Activated CD4-positive, CD25-positive, alpha-beta regulatory T cell (primary cell): ENCODE measurements at places on chromosomes 7 and 10.

GRCh38 chr10:80617807-80618206 lies 80.1 kb downstream of the SH2D4B start:
- no peak for DNase-seq

DNA sequence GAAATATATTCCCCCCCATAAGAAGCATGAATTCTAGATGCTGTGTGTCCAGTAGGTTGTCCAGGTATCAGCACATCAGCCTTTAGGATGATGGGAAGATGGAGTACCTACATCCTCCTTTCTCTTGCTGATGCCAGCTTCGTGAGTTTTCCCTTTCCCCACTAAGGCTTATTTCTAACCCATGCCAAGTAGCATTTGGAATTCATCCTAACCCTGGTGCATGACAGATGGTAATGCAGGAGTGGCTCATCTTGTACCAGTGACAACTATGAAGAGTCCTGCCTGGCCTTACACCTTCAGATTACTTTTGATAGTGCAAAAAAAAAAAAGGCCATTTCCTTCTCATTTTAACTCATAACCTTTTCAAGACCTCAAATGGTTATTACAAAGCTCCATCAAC lies 58.7 kb downstream of the ARHGAP21 start:
- DNase-seq: no peak

GRCh38 chr10:1308173-1308961 lies 252.2 kb downstream of the WDR37 start:
- DNase-seq: no peak

GRCh38 chr7:128737867-128738385 lies 1.2 kb upstream of the CALU start:
- no peak for DNase-seq

DNA sequence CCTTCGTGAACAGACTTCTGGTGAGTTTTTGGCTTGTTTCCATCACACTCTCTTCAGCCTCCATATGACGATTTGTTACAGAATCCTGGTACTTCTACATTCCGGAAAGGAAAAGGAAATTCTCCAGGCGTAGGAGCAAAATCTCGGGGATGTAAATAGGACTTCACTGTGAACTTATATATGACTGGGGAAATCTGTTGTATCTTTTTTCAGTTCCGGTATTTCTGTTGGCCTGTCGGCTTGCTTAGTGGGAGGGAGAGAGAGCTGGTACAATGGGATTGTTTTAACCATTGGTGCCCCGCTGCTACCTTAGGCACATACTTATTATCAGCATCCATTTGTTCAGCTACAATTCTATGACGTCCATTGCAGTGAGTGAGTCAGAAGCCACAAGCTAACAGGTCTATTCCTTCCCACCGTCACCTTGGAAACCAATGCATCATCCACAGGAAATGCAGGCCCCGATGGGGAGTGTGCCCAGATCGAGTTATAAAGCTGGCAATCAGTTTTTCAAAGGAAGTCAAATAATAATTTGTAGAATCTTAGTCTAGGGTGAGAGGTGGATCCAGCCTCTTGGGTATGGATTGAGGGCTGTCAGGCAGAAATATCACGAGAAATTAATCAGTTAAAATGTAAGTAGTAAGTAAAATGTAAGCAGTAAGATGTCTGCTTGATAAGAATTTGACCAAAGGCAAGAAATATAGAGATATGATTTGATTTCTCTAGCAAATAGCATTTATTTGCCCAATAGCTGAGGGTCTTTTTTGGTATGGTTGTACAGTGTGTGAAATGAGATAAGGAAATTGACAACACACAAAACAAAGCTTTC lies 92.0 kb upstream of the MKLN1 start:
- peak; percentile 34 for DNase-seq

- DNase-seq: no peak
These were observed 7.1 kb downstream of the CCM2 start for GRCh38 chr7:45007106-45007505.

- no peak for DNase-seq
These were observed 410.1 kb downstream of the ARL4A start for GRCh38 chr7:13097499-13097898.

DNA sequence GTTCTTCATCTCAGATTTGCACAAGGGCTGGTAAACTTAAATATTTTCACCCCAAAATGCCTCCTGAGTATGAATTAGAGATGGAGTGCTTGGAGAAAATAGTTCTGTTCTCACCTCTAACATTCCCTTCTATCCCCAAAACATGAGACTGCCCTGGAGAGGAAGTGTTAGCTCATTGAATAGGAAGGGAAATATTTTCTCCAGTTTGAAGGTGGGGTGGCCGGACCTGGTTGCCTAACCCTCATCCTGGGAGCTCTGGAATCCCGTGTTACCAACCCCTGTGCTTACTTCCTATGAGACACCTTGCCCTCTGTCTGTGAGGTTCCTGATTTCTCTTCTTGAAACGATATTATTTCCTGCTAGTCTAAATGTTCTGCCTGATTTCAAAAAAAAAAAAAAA lies 779 bp downstream of the IFIT2 start:
- no peak for DNase-seq

- no peak for DNase-seq
These were observed 1.7 kb downstream of the LRRN3 start for GRCh38 chr7:111092406-111093236.

GRCh38 chr10:30834651-30835050 lies 197.0 kb downstream of the ZNF438 start:
- no peak for DNase-seq

DNA sequence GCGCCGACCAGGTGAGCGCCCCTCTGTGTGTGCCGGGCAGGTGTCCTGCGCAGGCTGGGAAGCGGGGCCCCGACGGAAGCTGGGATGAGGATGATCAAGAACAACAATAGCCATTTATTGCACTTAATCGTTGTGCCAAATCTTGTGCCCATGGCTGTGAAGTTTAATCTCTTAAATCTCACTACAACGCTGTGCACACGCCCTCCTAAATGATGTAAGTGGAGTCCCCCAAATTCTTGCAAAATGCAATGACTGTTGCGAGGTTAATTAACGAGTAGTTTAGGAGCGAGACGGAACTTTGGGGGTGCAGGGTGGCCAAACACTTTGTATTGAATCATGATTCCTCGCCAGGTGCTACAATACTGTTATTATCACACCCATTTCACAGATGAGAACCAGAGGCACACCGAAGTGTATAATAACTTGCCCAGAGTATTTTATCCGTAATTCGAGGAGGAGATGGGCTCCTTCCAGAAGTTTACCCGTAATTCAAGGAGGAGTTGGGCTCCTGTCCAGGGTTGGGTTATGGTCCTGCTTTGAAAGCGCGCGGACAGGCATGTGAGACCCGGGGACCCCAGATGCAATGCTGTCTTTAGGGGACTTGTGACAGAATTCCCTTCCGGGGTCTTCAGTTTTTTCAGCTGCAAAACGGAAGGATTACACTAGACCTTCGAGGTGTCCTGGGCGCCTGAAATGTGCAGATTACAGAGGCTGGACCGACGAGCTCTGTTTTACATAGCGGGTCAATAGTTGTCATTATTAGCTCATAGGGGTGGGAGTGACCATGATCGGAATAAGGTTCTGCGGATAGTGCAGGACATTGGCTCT lies 1.0 kb downstream of the FFAR4 start:
- no peak for DNase-seq

GRCh38 chr10:122348512-122348911 lies 26.0 kb upstream of the PLEKHA1 start:
- DNase-seq: no peak

DNA sequence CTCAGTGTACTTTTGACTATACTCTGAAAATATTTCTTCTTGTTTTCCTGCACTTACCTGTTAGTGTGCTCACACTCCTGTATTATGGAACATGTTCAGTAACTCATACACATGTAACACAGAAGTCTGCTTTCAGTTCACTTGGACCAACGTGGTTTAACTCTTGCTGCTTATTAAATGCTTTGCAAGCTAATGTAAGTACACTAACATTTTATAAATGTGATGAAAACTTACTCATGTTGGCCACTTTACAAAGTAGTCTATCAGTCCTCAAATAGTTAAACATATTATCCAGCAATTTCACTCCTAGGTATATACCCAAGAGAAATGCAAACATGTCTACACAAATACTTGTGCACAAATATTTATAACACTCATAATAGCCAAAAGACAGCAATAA lies 98.4 kb downstream of the UBE2H start:
- no peak for DNase-seq

DNA sequence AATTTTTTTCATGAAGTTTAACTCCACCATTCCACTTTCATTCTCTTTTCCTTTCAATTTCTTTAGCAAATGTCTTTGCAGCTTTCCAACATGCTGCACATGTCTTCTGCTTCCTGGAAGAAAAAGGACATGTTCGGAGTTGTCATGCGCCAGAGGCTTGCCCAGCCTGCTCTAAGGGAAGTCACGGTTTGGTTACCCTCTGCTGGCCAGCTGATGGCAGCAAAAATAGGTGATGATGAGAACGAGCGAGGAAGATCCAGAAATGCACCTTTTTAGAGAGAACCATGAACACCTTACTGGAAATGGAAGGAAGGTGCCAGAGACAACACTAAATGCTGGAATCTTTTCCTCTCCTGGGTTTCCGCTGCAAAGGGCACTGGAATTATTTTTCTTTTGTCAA lies 4.9 kb upstream of the ZSCAN21 start:
- DNase-seq: no peak
